Pancreas (tissue), 10 donors: ENCODE measurements at places on chromosomes 5 and 9. TPM values are rescaled to one million over a fixed set of nuclear protein-coding genes. Genes with fewer than 3 reads are reported as not detected.

DNA sequence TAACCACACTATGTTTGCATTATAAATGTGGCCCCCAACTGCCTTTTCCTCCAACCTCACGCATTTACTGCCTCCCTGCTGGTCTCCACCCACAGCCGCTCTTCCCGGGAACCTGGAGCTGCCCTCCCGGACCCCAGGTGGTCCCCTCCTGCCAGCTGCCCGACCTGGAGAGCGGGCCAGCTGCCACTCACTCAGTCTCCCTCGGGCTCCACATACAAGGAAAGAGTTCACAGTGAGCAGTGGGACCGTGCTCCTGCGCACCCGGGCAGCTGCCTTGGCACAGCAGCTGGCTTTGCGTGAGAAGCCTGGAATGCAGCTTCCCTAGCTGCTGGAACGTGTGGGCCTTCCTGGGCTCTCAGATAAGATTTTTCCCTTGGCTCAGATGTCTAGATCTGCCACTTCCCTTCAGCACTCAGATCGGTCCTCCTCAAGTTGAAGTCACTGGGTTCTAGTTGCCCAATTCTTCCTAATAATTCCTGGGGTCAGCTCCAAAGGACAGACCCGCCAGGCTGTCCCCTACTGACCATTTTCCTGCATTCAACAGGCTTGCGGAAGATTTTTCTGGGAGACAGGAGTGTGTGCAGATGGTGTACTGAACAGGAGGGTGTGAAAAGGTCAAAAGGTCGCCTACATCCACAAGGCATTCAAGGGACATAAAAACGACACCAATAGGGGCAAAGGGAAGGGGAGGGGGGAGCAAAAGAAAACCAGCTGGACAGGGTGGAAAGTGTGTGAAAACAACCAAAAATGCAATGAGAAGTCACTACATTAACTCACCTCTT lies 69.1 kb downstream of the MYO10 start:
- DNase-seq = peak; percentile 71

- DNase-seq = no peak
Observed at GRCh38 chr9:106795031-106795430, 67.9 kb upstream of the ZNF462 start.

Gene PCDHGA2
- polyA plus RNA-seq = 0.46 TPM

DNA sequence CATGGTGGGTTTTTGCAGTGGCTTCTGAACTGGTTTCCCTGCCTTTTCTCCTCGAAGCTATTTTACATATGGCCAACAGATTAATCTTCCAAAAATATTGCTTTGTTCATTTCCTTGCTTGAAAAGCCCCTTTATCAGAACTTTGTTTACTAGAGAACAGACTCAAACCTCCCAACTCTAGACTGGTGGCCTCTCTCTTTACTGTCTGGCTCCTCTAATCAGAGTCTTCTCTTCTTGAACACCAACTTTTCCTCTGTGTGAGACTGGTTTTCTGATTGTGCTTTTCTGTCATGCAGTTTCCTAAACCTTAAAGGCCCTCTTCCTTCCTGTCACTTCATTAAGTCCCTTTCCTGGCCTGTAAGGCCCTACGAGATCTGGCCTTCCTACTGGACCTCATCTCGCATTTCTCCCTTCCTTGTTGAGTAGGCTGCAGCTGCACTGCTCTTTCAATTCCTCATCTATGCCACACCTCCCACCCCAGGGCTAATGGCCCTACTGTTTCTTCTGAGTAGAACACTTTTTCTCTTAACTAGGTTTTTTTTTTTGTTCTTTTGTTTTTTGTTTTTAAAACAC lies 5.7 kb downstream of the C9orf43 start:
- no peak for DNase-seq

- DNase-seq = no peak
Observed at GRCh38 chr5:143586781-143587362, 183.4 kb upstream of the NR3C1 start.

Gene PPP1R26
- polyA plus RNA-seq = 12.9 TPM

DNA sequence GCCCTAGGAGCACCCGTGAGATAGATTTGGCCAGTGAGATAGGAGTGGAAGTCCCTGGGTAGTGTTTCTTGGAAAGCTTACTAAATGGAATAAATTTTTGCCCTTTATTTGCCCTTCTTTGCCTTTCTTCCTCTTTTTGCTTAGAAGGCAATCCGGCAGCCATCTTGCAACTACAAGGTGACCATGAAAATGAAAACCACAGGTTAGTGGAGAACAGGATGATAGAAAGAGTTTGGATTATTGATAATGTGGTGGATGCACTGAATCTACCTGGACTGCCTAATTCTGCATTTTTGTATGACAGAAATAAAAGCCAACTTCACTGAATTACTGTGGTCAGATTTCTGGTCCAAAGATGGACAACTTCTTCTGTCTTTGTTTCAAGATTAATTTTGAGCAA lies 33.2 kb downstream of the TARS1 start:
- DNase-seq = no peak

- DNase-seq = no peak
Observed at GRCh38 chr5:142426129-142427014, 101.6 kb upstream of the SPRY4 start.

GRCh38 chr5:65969539-65970393 lies 43.4 kb downstream of the ERBIN start:
- DNase-seq = no peak

DNA sequence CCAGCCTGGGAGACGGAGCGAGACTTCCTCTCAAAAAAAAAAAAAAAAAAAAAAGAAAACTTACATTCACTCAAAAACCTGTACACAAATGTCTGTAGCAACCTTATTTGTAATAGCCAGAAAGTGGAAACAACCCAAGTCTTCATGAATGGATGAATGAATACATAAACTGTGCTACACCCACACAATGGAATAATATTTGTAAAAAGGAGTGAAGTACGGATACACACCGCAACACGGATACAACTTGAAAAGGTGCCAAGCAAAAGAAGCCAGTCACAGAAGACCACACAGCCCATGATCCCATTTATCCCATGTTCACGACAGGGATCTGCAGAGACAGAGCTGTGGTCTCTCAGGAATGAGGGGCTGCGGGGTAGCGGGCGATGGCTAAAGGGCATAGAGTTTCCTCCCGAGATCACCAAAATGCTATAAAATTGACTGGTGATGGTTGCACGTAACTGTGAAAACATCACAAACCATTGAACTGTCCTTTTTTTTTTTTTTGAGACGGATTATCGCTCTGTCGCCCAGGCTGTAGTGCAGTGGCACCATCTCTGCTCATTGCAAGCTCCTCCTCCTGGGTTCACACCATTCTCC lies 76.2 kb upstream of the COL5A1 start:
- DNase-seq = no peak
